Activated CD8-positive, alpha-beta T cell treated with anti-CD3 and anti-CD28 coated beads, Interleukin-2, amount 10 ng/mL, durations not matched to agents 7 days and 5 days (primary cell): ENCODE measurements at places on chromosomes 5 and 9.

- peak; percentile 54 for DNase-seq
Measured at GRCh38 chr9:94639061-94639998, at the start of gene FBP1. TSS of gene FBP1 (minus strand) at chr9:94639518. CDS start at chr9:94639310, 208 bp downstream.

GRCh38 chr9:129252937-129253802 lies 75.1 kb upstream of the IER5L start:
- DNase-seq = no peak

DNA sequence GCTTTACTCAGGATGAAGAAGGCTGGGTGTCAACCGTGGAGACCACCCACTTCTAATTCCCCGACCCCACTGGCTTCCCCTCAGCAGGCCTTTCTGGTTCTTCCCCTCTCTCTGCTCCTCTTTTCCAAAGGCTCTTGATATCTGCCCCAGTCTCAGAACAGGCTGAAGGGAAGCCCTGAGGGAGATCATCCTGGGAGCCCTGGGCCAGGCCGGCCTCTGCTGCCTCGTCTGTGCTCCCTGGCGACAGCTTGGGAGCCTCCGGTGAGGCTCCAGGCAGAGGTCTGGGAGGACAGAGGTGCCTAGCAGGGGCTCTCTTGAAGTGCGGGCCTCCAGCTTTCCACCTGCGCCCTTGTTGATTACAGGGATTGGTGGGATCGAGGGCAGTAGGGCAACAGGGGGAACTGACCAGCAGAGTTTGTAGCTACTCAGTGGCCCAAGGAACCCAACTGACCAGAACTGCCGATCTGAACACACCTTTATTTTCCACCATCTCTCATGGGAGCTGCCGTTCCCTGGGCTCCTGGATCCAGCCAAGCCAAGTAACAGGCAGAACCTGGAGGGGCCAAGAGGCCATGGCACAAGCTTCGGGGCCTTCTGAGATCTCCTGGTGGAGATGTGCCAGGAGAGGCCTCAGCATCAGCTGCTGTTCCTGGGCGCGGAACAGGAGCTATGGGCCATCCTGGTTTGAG lies 198.5 kb downstream of the CACNA1B start:
- no peak for DNase-seq

GRCh38 chr9:71003346-71003745 lies 118.1 kb downstream of the TRPM3 start:
- no peak for DNase-seq

DNA sequence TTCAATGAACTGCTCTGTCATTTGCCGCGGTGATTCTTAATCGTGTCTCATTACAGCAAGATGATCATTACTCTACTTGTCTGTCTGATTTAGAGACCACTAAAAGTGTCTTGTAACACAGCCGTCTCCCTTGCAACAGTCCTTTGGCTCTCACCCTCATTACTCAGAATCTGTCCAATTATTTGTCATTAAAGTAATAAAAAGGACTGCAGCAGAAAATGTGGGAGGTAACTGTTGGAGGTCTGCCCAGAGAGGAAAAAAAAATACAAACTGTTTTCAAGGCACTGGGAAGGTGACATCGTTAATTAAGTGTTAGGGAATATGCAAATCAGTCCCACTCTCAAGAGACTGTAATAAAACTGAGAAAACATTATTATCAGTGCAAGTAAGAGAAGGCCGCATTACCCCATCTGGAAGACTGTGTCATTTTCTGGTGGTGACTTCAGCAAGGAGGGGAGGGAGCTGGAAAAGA lies 281.0 kb downstream of the RASEF start:
- DNase-seq = no peak

DNA sequence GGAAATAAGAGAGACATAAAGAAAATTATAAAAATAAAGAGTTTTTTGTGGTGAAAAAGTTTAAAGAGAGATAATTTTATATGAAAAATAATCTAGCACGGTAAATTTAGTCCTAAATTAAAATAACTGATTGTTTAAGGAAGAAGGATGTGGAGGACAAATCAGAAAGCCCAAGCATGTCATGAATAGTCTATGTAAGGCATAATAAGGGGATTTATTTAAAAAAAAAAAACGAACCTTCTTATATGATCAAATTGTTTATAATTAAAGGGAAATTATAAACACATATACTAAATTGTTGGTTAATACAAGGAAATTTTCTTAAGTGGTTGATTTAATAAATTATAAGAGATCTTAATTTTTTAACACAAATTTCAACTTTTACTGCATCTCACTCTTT lies 551.8 kb upstream of the TYRP1 start:
- no peak for DNase-seq

- peak; percentile 21 for DNase-seq
Measured at GRCh38 chr5:137734331-137734730, 1.6 kb downstream of the KLHL3 start.
